ENCODE measurements at places on chromosomes 5 and 9.
A peak's percentile ranks its signal among the peaks of the same experiment; 100 is the strongest.

DNA sequence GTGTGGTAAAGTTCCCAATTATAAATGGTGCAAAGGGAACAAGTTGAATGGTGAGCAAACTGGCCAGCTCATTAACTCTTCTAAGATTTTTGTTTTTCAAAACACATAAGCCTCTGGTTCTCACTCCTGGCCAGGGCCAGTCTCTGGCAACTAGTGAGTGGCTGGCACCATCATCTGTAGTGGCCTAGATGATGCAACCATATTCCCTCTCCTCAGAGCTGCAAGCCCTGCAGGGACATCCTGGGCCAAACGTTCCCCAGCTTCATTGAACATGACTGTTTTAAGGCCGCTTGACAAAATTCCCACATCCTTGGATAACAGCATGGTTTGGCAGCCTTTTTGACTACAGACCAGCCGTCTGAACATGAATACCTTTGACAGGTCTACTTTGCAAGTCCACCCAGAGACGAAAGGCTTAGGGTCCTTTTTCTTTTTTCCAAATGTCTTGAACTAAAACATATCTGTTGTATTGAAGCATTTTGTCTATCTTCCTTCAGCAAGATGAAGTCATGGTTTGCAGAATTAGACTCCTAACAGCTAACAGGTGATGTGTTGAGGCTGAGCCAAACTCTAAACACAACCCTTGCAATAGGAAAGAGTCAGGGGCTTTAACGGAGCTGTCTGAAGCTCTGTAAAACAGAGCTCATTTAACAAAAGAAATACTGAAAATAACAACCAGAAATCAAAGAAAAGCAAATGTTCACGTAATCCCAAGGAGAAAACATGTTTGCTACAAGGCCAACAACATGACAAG, 23.8 kb downstream of the MACROH2A1 start:
- DNase-seq = no peak

DNA sequence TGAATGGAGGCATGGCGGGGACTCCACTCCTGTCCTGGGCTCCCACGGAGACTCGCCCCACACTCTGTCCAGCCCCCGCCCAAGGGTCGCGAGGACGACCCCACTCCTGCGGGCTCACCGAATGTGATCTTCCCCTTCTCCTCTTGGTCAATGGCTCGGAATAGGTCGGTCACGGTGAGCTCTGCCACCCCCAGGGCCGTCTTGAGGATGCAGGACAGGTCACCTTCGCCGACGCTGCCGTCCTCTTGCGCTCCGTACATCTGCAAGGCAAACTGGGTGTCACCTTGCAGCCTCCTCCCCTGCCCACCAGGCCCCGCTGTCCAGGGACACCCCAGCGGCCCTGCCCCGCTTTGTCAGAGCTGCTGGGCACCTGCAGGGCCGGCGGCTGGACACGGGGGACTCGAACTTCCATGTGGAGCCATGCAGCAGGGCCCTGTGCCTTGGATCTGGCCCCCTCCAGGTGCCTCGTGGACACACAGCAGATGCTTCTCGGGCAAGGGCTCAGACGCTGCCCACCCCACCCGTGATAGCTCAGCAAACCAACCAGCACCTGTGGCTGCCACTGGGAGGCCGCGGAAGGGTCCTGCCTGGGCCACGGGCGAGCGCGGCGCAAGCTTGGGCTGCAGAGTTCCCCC, 21.5 kb upstream of the SLC6A3 start:
- no peak for DNase-seq

- no peak for DNase-seq
Observed at GRCh38 chr5:98749046-98749445, 24.4 kb upstream of the RGMB start.

- no peak for DNase-seq
Observed at GRCh38 chr9:112348257-112349007, 15.0 kb upstream of the PTBP3 start.

GRCh38 chr5:167219298-167219697, 1072.1 kb upstream of the WWC1 start:
- no peak for DNase-seq

DNA sequence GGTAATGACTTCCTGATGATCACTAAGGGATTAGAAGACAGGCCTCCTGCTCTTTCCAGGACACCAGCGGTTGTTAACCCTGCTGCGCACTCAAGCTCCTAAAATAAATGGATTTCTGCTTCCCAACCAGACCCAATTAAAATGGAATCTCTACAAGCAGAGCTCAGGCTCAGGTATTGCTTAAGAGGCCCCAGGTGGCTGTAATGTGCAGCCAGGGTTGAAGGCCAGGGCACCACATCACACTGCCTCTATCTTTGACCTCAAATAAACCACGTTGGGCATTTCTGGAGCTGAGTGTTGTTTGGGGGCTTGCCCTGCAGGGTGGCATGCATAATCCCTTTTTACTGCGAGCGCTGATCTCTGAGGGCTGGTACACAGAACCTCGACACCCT, 108.0 kb downstream of the FBXO38 start:
- DNase-seq = no peak

DNA sequence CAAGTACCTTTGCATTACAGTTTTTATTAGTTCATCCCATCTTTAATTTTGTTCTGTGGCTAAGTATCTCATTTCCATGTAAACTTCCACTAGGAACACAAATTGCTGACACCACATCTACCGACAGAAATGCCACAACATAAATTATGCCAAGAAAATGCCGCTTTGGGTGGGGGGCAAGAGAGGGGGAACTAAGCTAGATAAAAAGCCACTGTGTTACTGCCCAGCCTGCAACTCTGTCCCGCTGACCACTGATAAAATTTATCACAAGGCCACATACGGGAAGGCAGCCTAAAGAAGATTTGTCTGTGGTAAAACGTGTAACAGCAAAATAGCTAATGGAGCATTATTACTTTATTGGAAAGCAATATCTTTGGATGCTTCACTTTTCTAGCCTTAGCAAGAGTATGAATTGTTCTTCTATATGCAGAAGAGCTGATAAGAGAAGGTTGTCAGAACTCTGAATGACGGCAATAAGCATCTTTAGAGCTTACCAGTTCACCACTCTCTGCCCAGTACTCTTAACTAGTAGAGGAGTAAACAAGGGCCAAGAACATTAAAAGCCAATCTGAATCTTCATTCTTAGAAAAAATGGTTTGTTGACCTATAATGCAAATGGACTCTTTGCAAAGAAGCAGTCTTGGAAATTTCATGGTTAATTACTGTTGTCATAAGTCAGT, 172.2 kb upstream of the MEF2C start:
- DNase-seq = no peak

DNA sequence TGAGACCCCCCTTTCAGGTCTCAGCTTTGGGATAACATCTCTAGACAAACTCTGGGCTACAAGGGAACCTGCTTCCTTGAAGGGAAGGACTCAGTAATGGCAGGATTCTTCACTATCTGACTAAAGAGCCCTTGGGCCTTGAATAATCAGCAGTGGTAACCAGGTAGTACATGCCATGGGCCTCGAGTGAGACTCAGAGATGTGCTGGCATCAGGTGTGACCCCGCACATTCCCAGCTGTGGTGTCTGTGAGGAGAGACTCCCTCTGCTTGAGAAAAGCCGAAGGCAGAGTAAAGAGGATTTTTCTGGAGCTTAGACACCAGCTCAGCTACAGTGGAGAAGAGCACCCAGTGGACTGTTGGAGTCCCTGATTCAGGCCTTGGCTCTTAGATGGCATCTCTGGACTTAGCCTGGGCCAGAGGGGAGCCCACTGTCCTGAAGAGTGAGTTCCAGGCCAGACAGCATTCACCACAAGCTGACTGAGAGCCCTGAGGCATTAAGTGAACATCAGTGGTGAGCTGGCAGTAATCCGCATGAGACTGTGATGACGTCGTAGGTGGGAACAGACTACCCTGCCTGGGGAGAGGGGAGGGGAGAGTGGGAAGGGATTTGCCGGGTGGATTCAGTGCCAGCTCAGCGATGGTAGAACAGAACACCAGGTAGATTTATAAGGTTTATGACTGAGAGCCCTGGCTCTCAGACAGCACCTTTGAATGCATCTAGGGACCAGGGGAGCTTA, 5.3 kb upstream of the ZNF782 start:
- DNase-seq = no peak

DNA sequence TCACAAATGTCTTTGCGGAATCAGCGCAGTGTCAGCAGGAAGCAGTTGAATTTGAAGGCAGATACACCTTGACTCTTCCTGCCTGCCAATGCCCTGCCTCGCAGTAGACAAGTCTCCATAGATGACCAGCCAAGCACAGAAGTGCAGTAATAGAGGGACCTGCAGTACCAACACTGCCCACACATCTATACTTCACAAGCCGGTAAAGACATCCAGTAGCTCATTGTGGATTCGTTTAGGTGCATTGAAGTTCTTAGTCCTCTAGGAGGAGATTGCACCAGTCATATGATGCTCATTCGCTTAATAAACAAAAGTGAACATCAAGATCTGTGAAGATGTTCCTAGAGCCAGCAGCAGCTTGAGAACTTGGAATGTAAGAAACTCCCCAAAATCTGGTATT, 7.1 kb upstream of the IFNA2 start:
- DNase-seq = no peak

GRCh38 chr9:72807765-72808445, 144.9 kb downstream of the ALDH1A1 start:
- DNase-seq = no peak

DNA sequence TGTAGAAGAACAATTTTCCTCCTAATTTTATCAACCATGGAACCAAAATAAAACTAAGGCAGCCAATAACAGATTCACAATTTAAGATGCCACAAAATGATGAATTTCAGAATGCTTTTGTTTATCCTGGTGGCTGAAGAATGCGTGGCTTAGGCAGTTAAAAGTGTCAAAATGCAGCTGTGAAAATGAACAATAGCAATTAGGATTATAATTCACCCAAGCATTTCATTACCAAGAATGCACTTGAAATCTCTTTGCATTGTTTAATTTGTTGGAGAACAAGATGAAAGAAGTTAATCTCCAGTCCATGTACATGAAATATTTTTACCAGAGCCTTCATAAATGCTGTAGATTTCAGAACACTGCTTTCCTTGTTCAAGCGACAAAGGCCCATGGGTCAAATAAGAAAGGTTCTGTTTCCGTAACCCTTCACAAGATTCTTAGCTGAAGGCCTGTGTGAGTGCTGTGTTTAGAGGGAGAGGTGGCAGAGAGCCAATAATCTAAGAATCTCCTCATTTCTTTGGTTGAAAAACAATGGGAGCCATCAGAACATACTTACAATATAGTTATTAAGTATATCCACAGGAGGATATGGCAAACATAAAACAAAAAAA, 39.3 kb downstream of the CLINT1 start:
- DNase-seq = no peak

GRCh38 chr5:11013793-11014192, 252.8 kb upstream of the DAP start:
- no peak for DNase-seq

- DNase-seq = peak; percentile 88
Observed at GRCh38 chr5:55868846-55869245, 17.7 kb downstream of the IL31RA start.

GRCh38 chr9:69283003-69283402, 42.0 kb upstream of the ENTREP1 start:
- no peak for DNase-seq

DNA sequence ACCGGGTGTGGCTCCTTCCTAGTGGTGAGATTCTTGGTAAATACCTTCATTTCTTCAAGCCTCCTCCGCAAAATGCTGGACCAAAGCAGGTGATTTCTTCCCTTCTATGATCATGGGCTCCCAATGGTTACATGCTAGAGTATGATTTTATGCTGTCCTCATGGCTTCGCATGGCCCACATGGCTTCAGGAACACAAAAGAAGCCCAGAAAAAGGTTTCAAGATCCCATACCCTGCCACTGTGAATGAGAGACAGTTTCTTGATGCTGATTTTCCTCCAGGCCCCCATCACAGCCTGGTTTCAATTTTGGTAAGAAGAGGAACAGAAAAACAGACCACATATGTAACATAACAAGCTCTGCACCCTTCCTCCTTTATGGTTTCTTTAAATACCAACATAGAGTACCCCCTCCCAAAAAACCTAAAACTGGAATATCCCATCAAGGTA, 2.4 kb upstream of the RXFP3 start:
- DNase-seq = no peak

DNA sequence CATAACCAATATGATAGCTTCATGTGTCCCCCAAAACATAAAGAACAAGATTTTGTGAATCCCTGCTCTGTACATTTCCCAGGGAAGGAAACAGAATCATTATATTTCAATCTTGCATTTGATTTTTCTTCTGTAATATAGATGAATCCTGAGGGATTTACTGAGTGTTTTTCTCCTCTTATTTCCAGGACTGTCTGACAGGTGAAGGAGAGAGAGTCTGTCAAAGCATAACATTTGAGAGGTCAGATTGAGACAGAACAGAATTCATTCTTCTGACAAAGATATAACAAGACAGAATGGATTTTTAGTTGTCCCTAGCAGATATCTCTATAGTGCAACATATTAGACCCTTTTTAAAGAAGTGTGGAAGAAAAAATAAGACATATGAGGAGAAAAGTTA, 354.5 kb upstream of the IZUMO3 start:
- no peak for DNase-seq

DNA sequence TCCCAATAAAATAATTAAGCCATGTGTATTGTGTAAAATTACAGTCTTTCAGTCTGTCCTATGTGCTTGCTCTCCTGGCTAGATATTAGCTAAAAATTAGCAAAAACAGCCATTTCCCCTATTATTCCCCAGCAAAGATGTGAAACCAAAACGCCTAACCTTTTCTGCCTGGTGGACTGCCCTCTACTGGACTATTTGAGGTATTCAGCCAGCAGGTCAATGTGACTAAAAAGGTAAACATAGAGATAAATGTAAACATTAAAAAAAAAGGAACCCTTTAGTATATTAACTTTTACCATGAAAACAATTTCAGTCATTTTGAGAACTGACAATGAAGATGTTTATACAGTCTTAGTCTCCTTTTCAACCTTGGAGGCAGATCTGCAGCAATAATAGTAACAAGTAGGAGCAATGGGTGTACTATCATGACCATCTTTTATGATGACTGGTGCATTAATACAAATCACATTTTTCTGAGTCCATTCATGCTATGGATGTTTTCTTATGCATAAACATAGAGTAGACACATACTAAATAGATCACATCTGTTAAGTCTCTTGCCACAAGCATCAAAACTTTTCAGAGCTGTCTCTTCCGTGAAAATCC, 10.1 kb downstream of the ATG12 start:
- DNase-seq = no peak

- no peak for DNase-seq
Observed at GRCh38 chr5:150227036-150227435, 37.2 kb downstream of the SLC6A7 start.

DNA sequence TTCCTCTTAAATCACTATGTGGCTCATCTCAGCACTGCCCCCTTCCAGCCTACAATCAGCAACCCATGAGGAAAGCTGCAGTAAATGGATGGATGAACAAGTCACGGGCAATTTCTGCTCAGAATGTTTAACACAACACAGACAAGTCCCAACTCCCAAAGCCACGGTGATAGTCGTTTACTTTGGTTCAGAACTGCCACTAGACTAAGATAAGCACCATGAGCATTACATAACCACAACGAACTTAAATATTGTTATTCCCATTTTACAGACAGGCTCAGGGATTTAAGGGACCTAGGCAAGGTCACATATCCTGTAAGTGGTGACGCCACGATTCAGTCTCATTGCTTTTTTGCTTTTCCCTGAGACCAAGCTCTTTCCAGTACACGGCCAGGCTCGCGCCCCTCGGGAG, 2.0 kb upstream of the SMIM27 start:
- no peak for DNase-seq

All from fibroblast of skin of left biceps (primary cell).